ENCODE measurements at places on chromosomes 6 and 20. TPM values are rescaled to one million over a fixed set of nuclear protein-coding genes. Genes with fewer than 3 reads are reported as not detected.

GRCh38 chr6:149497365-149497764 is 12.6 kb upstream of the ZC3H12D start:
- DNase-seq = no peak

- no peak for DNase-seq
These were observed 19.7 kb downstream of the PLCB4 start for GRCh38 chr20:9088556-9088955.

GRCh38 chr6:45487645-45488044 is 109.9 kb upstream of the SUPT3H start:
- DNase-seq = no peak

CNR1 gene
- total RNA-seq = 21.1 TPM

C2 gene
- 311 TPM for total RNA-seq

PHACTR1 gene
- total RNA-seq = 91.0 TPM

SMPDL3A gene
- total RNA-seq = 17.9 TPM

Data from lower lobe of right lung (tissue), 2 donors.